Left ventricle myocardium inferior (tissue), 1 donor: ENCODE measurements at places on chromosomes 11 and 22. TPM values are rescaled to one million over a fixed set of nuclear protein-coding genes. Genes with fewer than 3 reads are reported as not detected.

- H3K27ac ChIP-seq: peak overlapping the region; percentile 32
- H3K4me1 ChIP-seq: no peaks in the 10 kb centered on the region
- H3K36me3 ChIP-seq: no peaks in the 10 kb centered on the region
- H3K4me3 ChIP-seq: no peak overlapping the region
- H3K27me3 ChIP-seq: peaks cover 38% of the 10 kb centered on the region
- DNase-seq: no peak
These were observed 15.7 kb downstream of the SLN start for GRCh38 chr11:107696140-107696539.

- H3K27me3 ChIP-seq: no peaks in the 10 kb centered on the region
- H3K4me3 ChIP-seq: no peak overlapping the region
- H3K4me1 ChIP-seq: no peaks in the 10 kb centered on the region
- no peaks in the 10 kb centered on the region for H3K36me3 ChIP-seq
These were observed 59.4 kb downstream of the KCNA4 start for GRCh38 chr11:29957431-29957830.

GRCh38 chr11:58142761-58143160 is 17.4 kb upstream of the OR9I1 start:
- no peak overlapping the region for H3K4me3 ChIP-seq
- no peaks in the 10 kb centered on the region for H3K36me3 ChIP-seq
- H3K27ac ChIP-seq: no peak overlapping the region
- no peak for DNase-seq
- no peaks in the 10 kb centered on the region for H3K27me3 ChIP-seq
- H3K4me1 ChIP-seq: no peaks in the 10 kb centered on the region

- peaks cover 19% of the 10 kb centered on the region for H3K4me1 ChIP-seq
- DNase-seq: peak; percentile 63
- peak overlapping the region; percentile 62 for H3K4me3 ChIP-seq
These were observed 20.8 kb downstream of the ADA2 start for GRCh38 chr22:17198170-17199002.

Gene HTR3B
- not detected for total RNA-seq

DNA sequence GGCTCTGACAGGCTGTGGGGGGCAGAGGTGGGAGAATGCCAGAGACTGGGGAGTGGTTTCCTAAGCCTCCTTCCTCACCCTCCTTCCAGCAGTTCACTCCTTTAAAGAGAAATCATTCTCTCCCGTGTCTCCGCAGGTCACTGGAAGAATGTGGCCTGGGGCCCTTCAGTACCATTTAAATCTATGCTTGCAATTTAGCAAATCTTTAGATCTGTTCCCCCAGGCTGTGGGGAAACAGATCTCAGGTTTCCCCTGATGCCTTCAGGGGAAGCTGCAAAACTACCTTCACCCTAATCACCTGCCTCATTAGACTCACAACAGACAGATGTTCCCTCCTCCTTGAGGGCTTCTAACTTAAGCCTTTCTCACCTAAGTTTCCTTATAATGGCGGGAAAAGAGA is 55.3 kb downstream of the KIRREL3 start:
- H3K4me1 ChIP-seq: no peaks in the 10 kb centered on the region
- H3K4me3 ChIP-seq: no peak overlapping the region
- peaks cover 22% of the 10 kb centered on the region for H3K27me3 ChIP-seq
- H3K36me3 ChIP-seq: no peaks in the 10 kb centered on the region
- no peak overlapping the region for H3K27ac ChIP-seq

DNA sequence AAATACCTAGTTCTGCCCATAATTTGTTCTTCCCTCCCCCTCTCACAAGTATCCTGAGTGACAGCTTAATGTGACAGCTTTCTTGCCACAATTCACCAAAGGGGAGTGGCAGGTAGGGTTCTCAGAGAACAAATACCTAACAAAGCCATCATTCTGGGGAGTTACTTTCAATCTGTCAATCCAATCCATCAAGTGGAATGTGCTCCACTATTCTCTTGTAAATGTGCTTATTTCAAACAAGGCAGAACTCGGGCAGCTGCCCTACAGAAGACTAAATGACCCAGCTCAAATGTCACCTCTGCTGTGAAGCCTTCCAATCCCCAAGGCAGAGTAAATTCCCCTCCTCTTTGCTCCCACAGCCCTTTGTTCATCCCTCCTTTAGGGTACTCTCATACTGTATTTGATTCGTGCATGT is 27.8 kb downstream of the LGR4 start:
- no peak for DNase-seq
- H3K27ac ChIP-seq: no peak overlapping the region
- no peaks in the 10 kb centered on the region for H3K36me3 ChIP-seq
- H3K4me3 ChIP-seq: no peak overlapping the region
- H3K4me1 ChIP-seq: peaks cover 25% of the 10 kb centered on the region
- H3K27me3 ChIP-seq: no peaks in the 10 kb centered on the region

Gene METTL15
- total RNA-seq: 10.5 TPM

GRCh38 chr22:17920145-17920605 is 104.2 kb downstream of the MICAL3 start:
- no peaks in the 10 kb centered on the region for H3K36me3 ChIP-seq
- H3K4me3 ChIP-seq: peak overlapping the region; percentile 58
- peak overlapping the region; percentile 95 for H3K27ac ChIP-seq
- H3K27me3 ChIP-seq: no peaks in the 10 kb centered on the region
- DNase-seq: peak; percentile 76

DNA sequence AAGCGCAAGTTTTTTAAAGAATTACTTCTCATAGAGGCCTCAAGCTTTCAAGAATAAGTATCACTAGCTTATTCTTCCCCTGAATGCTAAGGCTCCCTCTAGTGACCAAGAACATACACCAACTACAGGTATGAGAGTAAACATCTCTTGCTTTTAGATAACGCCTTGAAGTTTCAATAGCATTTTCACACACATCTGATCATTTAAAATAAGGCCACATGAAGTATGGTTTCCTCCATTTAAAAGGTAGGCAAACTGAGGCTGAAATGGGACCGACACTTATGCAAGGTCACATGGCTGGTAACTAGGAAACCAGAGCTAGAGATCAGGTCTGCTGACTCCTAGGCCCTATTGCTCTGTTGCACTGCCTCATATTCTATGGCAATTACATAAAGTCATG is 66.5 kb downstream of the CCDC34 start:
- H3K36me3 ChIP-seq: no peaks in the 10 kb centered on the region
- H3K4me3 ChIP-seq: no peak overlapping the region
- DNase-seq: no peak
- no peaks in the 10 kb centered on the region for H3K27me3 ChIP-seq

Gene TSGA10IP
- total RNA-seq: not detected

DNA sequence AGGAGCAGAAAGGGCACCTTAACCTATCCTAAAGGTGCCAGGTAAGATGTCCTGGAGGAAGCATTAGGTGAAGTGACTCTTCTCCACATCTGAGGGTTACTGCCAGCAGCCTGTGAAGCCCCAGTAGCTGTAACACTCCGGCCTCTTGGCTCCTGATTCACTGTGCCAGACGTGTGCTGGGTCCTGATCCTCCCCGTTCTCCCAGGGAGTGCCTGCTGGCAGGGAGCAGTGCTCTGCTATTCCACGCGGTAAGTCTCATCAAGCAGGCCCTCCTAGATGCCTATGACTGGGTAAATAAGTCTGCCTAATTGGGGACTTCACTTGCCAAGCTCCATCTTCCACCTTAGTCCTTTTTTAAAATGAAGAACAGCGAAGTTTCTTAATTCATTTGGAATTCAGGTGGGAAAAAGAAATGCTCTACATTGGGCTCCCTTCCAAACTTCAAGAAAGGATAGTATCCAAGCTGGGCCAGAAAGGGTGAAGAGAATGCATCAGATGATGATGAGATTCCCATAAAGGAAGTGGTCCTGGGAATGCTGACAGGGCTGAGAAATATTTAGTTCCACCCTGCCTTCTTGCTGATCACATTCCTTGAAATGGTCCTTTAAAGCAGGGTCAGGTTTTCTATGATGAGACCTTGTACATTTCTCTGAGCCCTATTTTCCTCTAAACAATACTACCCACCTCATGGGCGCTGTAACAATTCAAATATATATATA is 188.0 kb downstream of the MAML2 start:
- no peak for DNase-seq
- H3K27ac ChIP-seq: peak overlapping the region; percentile 91
- H3K27me3 ChIP-seq: no peaks in the 10 kb centered on the region
- H3K36me3 ChIP-seq: no peaks in the 10 kb centered on the region
- H3K4me3 ChIP-seq: no peak overlapping the region

- peaks cover 70% of the 10 kb centered on the region for H3K36me3 ChIP-seq
- H3K27me3 ChIP-seq: no peaks in the 10 kb centered on the region
- no peak overlapping the region for H3K27ac ChIP-seq
- no peak overlapping the region for H3K4me3 ChIP-seq
- DNase-seq: no peak
These were observed 18.7 kb downstream of the PPM1F start for GRCh38 chr22:21933910-21934309.

GRCh38 chr11:103372906-103373305 is 263.7 kb downstream of the DYNC2H1 start:
- peaks cover 13% of the 10 kb centered on the region for H3K36me3 ChIP-seq
- no peak for DNase-seq
- no peaks in the 10 kb centered on the region for H3K4me1 ChIP-seq
- H3K4me3 ChIP-seq: no peak overlapping the region

Gene OR8G1
- not detected for total RNA-seq

Gene PLAAT5
- total RNA-seq: 1.4 TPM

Gene DDI1
- total RNA-seq: not detected
